ENCODE measurements at places on chromosomes 11 and 22. TPM values are rescaled to one million over a fixed set of nuclear protein-coding genes. Genes with fewer than 3 reads are reported as not detected.
A peak's percentile ranks its signal among the peaks of the same experiment; 100 is the strongest.

GRCh38 chr11:82315093-82315492 is 418.6 kb downstream of the FAM181B start:
- DNase-seq, result no peak

- no peak for DNase-seq
Observed at GRCh38 chr11:10487002-10487647, 32.1 kb downstream of the AMPD3 start.

DNA sequence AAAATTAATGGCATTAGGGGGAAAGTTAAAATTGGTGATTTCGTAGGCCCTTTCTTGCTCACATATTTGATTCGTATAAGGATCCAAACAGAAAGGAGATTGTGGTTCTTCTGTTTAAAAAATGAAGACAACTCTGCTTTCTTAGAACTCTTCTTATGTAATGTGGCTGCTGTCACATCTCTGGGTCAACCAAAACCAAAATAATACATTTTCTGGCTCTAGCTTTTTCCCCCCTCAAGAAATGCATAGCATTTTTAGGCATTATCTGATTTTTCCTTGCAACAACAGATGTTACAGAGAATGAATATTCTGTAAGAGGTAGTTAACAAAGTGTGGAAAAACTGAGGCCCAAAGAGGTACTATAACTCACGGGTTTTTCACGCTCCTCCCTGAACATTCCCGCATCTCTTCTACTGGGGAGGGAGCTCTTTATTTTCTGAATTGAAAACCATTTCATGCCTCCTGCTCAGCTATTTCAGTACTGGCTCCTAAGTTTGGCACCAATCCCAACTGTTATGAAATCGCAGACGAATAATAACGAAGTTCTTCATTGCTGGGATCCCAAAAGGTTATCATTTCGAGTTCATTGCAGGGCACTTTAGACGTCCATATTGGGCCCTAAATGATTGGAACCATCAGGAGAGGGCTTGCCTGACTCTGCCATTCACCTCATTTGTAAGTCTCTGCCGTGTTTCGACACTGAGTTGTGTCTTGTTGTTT is 17.1 kb downstream of the GRAP2 start:
- DNase-seq, result peak; percentile 30

GRCh38 chr22:50046019-50046415 is 12.1 kb downstream of the TTLL8 start:
- DNase-seq, result no peak

- DNase-seq, result no peak
Observed at GRCh38 chr11:11163669-11164333, 189.2 kb downstream of the CSNK2A3 start.

GRCh38 chr11:80388130-80388529 is 947.3 kb upstream of the TENM4 start:
- no peak for DNase-seq

DNA sequence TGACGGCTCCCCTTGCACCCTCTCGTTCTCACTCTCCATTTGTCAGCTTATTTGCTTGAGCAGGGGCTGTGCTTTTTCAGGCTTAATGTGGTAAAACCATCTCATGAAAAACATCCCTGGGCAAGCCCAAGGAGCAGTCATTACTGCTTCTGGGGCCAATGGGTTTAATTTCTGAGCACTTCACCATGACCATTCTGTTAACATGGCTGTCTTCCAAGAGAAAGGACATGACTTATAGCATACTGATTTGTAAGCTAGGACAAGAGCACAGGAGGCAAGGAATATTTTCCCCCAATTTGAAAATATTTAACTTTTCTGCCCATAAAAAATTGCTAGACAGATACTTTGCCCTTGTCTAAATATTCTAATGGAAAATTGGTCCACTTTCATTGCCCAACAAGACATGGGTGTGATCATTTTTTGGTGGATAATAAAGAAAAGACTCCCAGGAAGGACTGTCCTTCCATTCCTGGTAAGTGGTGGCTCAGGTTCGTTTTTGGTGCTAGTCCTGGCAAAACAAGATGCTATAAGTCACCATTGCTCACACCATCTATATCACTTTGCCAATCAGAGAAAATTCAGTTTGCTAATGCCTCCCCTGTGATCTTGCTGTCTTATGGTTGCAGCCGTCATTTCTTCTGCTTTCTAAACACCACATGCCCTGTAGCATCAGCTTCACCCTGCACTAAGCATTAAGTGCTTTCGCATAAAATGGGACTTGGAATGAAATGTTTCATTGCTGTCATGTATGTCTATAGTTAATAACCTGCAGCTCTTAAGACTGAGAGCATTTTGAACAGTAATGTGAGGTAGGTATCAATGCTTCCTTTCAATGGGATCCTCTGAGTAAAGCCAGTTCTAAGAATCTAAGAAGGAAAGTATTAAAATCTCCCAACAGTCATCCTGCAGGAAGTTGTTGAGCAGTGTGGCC is 108.5 kb downstream of the DBX1 start:
- DNase-seq, result peak; percentile 27

DNA sequence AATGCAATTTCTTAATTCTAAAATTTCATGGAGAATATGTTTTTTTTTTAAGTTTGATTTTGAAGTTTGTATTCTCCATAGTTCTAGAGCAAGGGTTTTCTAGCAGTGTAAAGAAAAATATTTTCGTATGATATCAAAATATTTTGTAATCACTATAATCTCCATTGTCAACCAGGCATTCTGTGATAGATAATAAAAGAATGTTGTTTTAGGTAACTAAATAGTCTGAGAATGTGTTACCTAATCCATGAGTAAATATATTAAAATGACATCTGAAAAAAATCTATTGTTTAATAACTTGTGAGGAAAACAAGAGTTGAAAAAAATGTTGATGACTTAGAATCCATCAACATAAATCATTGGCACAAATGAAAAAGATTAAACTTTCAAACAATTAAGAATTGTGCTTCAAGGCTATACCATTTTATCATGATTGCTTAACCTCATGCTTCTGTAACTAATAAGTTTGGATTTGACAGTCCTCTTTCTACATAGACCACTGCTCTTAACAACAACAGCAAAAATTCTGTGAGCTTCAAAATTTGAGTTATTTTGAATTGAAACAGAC is 2211.8 kb downstream of the LRRC4C start:
- no peak for DNase-seq

- DNase-seq, result no peak
Observed at GRCh38 chr11:18731441-18731840, 5.5 kb upstream of the IGSF22 start.

- no peak for DNase-seq
Observed at GRCh38 chr11:83922318-83922717, 636.2 kb upstream of the CCDC90B start.

The MAP6 gene
- 0.17 TPM for total RNA-seq

The RPS13 gene
- 941 TPM for total RNA-seq

The CHRM1 gene
- total RNA-seq, result not detected
